ENCODE measurements at places on chromosomes 1 and 21.
A peak's percentile ranks its signal among the peaks of the same experiment; 100 is the strongest.

- DNase-seq = no peak
These were observed 79.2 kb downstream of the TYW3 start for GRCh38 chr1:74812180-74812541.

GRCh38 chr1:48820491-48820890 is 43.8 kb upstream of the BEND5 start:
- no peak for DNase-seq

- no peak for DNase-seq
These were observed 100.7 kb downstream of the KCNN3 start for GRCh38 chr1:154769193-154769895.

DNA sequence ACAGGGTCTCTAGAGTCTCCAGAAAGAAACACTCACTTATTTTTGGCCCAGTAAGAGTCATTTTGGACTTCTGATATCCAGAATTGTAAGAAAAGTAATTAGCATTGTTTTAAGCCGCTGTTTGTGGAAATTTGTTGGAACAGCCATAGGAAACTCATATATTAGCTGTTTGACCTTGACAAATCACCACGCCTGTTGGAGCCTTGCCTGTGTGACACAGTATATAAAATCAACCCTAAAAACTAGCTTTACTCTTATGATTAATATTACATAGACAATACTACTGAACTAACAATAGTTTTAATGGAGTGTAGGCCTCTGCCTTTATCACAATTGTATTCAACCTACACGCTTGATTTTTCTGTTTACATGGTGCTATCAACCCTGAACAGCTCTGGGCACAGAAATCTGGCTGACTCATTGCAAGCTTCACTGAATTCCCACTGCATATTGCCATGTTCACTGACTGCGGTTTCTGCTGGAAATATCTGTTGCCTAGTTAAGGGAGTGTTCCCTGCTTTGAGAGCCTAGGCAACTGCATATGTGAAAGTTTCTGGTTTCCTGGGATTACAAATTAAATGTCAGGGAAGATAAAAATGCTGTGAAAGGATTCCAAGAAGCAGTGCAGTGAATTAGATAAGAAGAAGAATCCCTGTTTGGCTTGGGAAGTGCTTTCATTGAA is 419.5 kb upstream of the DEPDC1 start:
- DNase-seq = peak; percentile 80

DNA sequence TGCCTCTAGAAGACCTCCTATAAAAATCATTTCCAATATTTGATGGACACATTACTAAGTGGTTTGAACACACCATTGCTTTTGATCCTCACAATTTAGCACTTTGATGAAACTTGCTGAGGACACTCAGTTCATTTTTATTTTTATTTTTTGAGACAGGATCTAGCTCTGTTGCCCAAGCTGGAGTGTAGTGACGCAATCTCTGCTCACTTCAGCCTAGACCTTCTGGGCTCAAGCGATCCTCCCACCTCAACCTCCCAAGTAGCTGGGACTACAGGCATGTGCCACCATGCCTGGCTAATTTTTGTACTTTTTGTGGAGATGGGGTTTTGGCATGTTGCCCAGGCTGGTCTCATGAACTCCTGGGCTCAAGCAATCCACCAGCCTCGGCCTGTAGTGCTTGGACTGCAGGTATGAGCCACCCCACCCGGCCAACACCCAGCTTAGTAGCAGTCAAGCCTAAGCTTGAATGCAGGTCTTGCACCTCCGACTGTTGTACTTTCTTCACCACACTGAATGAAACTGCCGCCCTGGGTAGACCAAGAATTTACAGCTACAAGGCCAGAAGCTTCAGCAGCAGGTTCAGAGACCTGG is 24.8 kb upstream of the ATP2B4 start:
- DNase-seq = no peak

DNA sequence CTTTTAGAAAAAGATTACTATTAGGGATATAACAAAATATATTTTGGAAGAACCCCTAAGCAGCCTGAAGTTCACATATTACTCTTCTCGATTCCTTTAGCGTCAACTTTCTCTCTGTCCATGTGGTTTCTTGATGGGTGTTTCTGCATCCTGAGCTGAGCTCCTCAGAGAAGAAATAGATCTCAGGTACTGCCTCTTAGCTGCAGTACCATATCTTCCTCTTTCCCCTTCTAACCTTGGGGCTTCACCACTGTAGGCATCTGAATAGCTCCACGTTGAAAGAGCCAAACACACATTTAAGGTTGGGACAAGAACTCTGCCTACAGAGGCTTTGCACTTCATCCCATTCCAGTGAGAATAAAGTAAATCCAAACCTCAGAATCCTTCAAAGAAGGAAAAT is 59.2 kb downstream of the SAMSN1 start:
- no peak for DNase-seq

DNA sequence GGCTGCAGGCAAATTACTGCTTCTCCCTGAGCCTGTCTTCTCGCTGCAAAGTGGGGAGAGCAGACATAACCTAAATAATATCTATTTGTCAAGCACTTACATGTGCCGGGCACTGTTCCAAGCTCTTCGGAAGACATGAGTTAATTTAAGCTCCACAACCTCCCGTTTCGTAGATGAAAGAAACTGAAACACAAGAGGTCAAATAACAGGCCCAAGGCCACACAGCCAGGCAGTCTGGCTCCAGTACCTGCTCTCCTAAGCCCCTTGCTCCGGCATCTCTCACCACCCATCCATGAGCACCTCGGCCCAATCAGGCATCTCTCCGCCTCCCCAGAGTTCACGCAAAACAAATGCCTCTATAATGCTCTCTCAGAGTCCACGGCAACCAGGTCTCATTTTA is 65.4 kb downstream of the TAS1R2 start:
- no peak for DNase-seq

DNA sequence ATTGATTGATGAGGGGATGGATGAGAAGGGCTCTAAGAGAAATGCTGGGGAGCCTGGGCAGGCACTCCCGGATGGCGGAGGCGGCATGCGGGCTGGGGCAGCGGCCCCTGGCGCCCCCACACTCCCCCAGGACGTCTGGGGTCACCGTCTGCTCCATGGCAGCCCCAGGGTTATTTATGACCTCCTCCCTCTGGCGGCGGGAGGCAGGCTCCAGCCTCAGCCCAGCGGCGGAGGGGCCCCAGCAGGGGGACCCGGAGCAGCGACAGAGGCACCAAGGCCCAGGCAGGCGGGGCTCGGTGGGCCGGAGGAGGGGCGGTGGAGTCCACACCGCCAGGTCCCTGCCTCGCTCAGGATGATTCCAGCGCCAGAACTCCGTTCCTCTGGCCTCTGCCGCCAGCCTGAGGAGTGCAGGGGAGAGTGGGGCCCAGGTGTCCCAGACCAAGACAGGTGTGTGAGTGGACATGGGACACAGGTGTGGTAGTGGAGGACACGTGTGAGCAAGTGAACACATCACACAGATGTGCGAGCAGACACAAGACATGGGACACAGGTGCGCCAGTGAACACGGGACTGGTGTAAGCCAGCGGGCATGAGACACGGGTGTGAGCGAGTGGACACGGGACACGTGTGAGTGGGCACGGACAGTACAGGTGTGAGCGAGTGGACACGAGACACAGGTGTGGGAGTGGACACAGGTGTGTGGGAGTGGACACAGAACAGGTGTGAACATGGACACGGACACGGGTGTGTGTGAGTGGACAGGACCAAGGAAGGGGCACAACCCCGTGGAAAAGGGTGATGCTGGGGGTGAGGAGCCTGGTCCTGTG is 2.5 kb upstream of the SAMD11 start:
- DNase-seq = no peak

DNA sequence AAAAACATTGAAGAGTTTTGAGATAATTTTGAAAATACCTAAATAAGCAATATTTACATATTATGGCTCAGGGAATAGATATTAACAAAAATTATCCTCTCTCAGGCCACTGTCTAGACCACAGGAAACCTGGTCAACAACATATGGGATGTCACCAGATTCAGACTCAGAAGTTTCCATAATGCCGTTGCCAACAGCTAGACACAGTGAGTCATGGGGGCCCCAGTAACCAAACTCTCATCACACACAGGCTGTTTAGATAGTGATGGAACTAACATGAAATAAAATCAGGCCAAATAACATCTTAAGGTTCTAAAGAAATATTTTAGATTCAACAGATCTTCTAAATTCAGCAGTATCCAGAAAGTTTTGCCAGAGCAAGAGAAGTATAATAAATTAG is 681.7 kb upstream of the ADAMTS5 start:
- DNase-seq = no peak

DNA sequence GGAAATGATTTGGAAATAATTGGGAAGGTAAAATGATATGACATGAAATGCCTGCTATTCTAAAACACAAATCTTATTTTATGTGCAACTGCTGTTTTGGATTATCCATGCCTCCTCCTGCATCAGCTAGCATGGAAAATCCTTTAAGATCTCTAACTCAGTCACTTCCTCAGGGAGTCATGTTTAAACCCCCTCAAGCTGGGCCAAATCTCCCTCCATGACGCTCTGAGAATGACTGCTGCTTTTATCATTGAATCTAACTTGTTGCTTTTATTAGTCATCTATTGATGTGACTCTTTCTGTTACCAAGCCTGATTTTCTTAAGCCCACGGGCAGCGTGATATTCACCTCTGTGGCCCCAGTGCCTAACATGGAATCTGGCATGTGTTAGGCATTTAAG is 324.8 kb downstream of the DISC1 start:
- DNase-seq = no peak

DNA sequence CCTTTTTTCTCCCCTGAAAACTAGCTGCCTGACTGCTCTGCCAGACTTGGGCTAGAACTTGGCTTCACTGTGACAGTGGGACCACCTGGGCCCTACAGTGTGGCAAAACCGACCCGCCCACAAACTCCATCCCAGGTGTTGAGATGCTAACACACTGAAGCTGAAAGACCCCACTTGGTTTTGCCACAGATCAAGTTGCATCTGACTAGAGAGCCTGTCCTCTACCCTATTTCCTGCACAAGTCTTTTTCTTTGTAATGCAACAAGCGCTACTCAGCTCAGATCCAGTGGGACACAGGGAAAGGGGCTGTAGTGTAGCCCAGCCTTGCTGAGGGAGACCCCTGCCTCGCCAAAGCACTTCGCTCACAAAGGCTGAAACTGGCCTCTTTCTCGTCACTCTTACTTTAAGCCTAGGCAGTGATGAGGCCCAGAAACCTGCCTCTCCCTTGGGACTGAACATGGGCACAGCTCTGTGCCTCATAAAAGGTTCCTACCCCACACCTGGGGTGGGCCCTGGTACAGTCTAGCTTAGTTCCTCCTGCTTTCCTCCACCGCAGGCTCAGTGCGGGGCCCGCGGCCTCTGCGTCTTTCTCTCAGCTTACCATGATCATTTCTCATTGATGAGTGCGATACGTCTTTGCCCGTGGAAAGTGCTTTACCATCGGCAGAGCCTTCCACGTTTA is 9.7 kb downstream of the ALPL start:
- DNase-seq = no peak

GRCh38 chr1:45008516-45008915 is 2.6 kb downstream of the HECTD3 start:
- no peak for DNase-seq

GRCh38 chr1:24742090-24742938 is 2.9 kb upstream of the CLIC4 start:
- DNase-seq = no peak

DNA sequence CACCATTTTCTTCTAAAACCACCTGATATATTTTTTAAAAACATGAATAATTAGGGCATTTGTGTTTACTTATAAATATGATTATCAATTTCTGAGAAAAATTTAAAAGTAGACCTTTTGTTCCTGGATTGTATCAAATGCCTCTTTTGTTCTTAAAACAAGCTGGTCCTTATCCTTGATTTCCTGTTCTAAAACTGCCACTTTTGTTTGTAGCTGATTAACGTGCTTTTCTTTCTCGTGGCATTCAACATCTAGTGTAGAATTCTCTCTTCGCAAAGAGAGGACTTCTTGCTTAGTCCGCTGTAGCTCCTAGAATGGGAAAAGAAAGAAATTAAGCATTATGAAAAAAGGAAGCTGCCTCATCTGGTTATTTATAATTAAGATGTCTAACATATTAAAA is 25.0 kb downstream of the SASS6 start:
- DNase-seq = no peak

GRCh38 chr1:28371010-28371377 is 1.5 kb downstream of the PHACTR4 start:
- DNase-seq = no peak

GRCh38 chr1:61853583-61853982 is 111.3 kb downstream of the PATJ start:
- DNase-seq = peak; percentile 20

DNA sequence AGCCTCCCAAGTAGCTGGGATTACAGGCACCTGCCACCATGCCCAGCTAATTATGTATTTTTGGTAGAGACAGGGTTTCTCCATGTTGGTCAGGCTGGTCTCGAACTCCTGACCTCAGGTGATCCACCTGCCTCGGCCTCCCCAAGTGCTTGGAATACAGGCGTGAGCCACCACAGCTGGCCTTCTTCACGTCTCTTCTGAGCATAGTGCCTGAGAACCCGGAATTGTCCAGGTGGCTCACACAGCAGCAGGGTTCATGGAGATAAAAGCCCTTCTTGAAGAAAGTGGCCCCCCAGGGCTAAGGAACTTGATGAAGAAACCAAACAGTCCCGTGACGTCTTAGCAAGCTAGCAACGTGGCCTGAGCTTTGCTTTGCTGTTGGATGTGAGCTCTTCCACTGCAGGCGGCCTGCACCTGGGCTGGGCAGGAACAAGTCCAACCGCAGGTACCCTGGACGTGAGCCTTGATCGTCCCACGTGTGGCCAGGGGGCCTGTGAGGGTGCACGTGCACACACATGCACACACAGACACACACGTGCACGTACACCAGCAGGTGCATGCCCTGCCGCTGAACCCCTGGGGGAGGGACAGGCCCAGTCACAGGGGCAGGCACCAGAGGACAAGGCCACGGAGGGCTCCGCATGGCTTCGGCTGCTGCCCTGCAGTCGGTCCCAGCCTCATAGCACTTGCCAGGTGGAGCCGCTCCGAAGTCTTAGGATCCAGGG is 23.4 kb upstream of the TRAPPC10 start:
- no peak for DNase-seq

- no peak for DNase-seq
These were observed 36.6 kb upstream of the ECE1 start for GRCh38 chr1:21326861-21327344.

DNA sequence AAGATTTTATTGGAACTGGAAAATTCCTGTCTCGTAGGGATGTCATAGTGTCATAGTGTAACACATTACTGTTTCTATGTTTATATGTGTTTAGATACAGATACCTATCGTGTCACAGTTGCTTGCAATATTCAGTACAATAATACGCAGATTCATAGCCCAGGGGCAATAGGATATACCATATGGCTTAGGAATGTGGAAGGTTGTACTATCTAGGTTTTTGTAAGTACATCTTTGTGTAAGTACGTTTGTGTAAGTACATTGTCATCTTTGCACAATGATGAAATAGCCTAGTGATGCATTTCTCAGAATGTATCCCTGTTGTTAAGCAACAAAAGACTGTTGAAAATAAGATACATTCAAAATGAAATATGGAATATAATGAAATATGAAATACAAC is 68.9 kb downstream of the CAMTA1 start:
- DNase-seq = no peak
